ENCODE measurements at places on chromosomes 3 and 15.
A peak's percentile ranks its signal among the peaks of the same experiment; 100 is the strongest.

DNA sequence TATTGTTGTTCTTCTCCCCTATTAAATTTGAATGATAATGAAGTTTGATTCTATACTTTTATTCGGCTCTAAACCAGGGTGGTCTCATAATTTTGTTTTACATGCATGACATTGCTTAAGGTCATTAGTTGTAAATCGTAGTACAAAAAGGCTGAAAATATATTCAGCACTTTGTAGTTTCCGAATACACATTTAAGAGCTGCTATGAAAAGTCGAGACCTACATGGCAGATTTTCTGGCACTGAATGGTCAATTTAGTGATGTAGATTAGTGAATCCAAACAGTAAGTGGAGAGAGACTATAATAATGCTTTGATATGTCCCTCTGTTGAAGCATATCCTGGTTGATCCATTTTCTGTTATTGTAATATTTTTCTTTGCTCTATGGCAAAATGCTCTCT is 254.0 kb upstream of the SOX2 start:
- no peak for DNase-seq

GRCh38 chr3:43997788-43998369 is 243.8 kb upstream of the TOPAZ1 start:
- peak; percentile 18 for DNase-seq

GRCh38 chr3:86961297-86961696 is 29.7 kb downstream of the VGLL3 start:
- no peak for DNase-seq

- DNase-seq, result no peak
These were observed 229.4 kb downstream of the CD47 start for GRCh38 chr3:107861422-107861821.

DNA sequence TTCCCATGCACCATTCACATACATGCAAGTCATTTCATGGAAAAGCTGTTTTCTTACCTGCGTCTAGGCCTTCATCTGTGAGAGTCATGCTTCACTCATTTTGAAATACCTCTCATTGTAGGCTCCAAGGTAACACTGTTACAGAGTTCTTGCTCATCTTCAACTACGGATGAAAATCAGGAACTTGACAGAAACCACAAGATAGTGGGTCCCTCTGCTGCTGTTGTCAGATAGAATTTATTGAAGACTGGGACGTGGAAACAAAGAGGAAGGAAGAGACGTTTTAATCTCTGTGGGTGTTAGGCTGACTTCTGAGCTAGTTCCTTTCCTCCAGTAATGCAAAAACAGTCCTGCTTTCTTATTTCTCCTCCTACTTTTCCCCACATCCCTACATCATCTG is at the start of gene P2RY14:
Gene P2RY14, minus strand, starts transcription at position 313 of the 400 bp plus-strand sequence. CDS start 64,226 bp downstream, outside the sequence.
- no peak for DNase-seq

DNA sequence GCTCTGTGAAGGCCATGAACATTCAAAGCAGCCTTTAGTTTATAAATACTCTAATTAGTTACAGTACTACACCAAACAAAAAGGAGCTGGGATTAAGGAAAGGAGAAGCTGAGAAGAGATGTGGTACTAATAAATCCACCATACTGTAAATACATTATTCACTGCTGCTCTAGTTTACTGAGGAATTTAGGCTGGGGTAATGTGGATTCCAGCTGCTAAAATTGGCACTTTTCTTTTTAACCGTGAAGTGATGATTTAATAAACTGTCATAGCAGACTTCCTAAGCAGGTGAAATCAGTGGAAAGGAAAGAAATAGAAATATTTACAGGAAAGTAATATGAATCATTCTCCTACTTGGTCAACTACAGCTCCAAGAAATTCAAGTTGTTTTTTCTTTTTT is 88.7 kb downstream of the TFG start:
- no peak for DNase-seq

- no peak for DNase-seq
These were observed 6.4 kb downstream of the PDE8A start for GRCh38 chr15:84987949-84988624.

DNA sequence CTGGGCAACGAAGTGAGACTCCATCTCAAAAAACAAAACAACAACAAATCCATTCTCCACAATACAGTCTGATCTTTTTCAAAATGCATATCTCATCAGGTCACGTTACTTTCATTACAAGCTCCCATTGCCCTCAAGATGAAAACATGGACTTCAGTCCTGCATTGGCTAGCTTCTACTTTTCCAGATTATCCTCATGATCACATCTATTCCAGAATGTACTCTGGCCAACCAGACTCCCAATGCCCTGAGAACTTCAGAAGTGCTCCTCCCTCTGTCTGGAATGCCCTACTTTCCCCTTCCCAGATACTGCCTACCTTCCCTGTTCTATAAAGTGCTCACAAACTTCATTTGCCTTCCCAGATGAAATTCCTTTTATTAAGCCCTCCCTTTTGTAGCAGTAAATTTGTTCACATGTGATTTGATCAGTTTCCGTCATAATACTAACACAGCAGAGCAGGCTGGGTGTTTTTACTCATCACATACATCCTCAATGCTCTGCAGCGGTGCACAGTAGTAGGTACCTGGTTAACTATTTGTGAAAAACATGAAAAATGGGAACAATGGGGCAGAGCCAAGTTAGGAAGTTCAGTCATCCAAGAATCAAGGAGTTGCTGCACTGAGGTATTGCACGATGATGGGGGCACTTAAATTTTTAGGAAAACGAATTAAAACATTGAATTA is 5.3 kb downstream of the RPL22L1 start:
- no peak for DNase-seq

- DNase-seq, result no peak
These were observed 77.4 kb downstream of the NEDD4 start for GRCh38 chr15:55915876-55916567.
